ENCODE measurements at places on chromosomes 11 and 22.

DNA sequence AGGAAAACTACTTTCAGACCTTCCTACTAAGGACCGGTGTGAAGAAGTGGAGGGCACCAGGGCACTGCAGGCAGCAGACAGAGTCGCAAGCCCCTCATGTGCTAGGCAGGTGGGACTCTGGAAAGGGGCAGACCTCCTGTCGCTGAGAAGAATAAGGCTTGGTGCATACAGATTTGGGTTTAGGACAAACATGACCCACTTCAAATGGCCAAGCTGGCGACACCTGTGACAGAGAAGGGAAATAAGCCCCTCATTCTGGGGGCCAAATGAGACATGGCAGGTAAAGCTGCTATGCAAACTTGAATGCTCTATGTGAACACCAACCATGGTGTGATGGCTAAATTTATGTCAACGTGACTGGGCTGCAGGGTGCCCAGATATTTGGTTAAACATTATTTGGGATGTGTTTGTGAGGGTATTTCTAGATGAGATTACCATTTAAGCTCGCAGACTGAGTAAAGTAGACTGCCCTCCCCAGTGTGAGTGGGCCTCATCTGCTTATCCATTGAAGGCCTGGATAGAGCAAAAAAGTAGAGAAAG, 112.4 kb upstream of the PITPNB start:
- no peak for DNase-seq

GRCh38 chr11:125978778-125979407, 33.0 kb downstream of the VSIG10L2 start:
- DNase-seq = no peak

GRCh38 chr11:47355283-47356128, 3.0 kb upstream of the MYBPC3 start:
- DNase-seq = peak; percentile 88

- DNase-seq = no peak
These were observed 5.4 kb upstream of the LTBP3 start for GRCh38 chr11:65563601-65564000.

DNA sequence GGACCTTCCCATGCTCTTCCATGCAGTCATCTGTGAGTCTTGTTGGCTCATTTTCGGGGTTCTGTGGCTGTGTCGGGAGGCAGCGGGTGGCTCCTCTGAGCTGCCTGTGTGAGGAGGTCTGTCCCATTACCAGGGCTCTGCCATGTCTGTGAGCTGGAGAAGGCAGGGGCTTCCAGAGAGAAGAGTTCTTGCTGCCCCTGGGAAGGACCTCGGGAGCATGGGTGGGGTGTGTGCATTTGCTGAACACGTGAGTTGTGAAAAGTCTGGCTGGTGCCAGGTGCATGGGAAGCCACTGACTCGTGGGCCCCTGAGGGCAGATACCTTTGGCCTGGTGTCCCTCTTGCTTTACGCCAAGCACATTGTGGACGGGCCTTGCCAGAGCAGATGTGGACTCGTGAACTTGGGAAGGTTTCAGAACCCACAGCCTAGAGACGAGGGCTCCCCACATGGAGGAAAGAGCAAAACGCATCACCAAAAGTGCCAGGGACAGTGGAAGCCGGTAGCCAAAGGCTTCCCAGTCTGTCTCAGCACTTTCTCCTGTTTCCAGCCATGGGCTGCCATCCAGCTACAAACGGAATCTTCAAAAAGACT, 1324.5 kb downstream of the BRD1 start:
- no peak for DNase-seq

- no peak for DNase-seq
These were observed 622.8 kb downstream of the NTM start for GRCh38 chr11:131993246-131993645.

- no peak for DNase-seq
These were observed 73.7 kb downstream of the PHF21A start for GRCh38 chr11:46047520-46047919.

GRCh38 chr11:8318536-8318935, 54.9 kb upstream of the LMO1 start:
- DNase-seq = no peak

DNA sequence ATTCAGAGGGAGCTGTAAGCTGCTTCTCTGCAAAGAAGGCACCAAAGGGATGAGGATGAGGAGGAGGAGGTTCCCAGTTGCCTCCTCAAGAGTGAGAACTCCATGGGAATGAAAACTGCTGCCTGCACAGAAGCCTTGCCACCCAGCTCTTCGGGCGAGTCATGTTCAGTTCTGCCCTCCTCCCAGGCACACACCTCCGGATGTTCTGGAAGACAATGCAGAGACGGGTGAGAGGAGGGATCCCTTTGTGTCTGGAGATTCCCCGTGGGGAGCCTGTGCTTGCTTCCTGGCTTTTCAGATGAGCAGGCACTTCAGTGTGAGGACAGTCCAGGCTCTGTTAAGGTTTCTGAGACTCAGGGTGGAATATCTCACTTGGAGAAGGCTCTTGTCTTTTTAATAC, 295.6 kb downstream of the DDX10 start:
- DNase-seq = peak; percentile 78

Data from putamen (tissue), 1 donor.